WERI-Rb-1 (cell line): ENCODE measurements at places on chromosomes 4 and X.

- no peak for DNase-seq
These were observed 288.4 kb downstream of the LHFPL1 start for GRCh38 chrX:112391313-112391712.

GRCh38 chrX:149898554-149898953, 17.6 kb downstream of the MAGEA8 start:
- no peak for DNase-seq

DNA sequence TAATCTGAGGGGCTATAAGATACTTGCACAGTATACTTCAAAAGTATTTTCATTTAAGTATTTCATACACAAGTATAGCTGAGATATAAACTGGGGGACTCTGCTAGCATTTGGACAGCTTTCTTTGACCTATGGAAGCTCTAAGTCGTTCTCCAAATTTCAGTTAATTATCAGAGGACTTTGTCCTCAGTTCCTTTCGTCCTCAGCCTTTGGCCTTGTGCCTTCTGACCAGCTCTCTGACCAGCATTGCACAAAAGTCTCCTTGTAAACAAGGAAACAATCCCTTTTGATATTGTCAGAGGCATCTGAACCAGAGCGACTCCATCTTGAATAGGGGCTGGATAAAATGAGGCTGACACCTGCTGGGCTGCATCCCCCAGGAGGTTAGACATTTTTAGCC, 464.0 kb upstream of the FAM241A start:
- no peak for DNase-seq

DNA sequence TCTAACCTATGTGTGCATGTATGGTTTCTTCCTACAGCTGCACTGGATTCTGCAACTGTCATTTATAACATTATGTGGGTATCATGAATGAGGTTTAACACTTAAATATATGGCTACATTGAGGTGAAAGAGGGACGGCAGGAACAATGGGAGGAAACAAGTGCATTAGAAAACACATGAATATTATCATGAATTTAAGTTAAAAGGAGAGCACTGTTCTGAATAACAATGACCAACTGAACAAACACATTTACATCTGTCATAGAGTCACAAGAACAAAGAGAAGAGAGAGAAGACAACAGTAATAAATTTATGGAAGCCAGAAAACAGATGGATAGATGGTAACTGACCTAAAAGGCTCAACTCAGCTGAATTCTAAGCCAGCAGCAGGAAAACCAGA, 527.1 kb upstream of the DIPK2B start:
- no peak for DNase-seq
